ENCODE measurements at places on chromosomes 5 and 9. TPM values are rescaled to one million over a fixed set of nuclear protein-coding genes. Genes with fewer than 3 reads are reported as not detected.

SUSD1 gene
- 5.1 TPM for total RNA-seq

GPR150 gene
- total RNA-seq = 0.47 TPM

TMEM232 gene
- not detected for total RNA-seq

GABRG2 gene
- total RNA-seq = not detected

SLC45A2 gene
- not detected for total RNA-seq

PCDHA11 gene
- total RNA-seq = not detected

PCDHGB1 gene
- total RNA-seq = 0.23 TPM

NOL8 gene
- 22.7 TPM for total RNA-seq

EXD3 gene
- 4.6 TPM for total RNA-seq

All from hair follicular keratinocyte (primary cell).